ENCODE measurements at places on chromosomes 12 and 14.

DNA sequence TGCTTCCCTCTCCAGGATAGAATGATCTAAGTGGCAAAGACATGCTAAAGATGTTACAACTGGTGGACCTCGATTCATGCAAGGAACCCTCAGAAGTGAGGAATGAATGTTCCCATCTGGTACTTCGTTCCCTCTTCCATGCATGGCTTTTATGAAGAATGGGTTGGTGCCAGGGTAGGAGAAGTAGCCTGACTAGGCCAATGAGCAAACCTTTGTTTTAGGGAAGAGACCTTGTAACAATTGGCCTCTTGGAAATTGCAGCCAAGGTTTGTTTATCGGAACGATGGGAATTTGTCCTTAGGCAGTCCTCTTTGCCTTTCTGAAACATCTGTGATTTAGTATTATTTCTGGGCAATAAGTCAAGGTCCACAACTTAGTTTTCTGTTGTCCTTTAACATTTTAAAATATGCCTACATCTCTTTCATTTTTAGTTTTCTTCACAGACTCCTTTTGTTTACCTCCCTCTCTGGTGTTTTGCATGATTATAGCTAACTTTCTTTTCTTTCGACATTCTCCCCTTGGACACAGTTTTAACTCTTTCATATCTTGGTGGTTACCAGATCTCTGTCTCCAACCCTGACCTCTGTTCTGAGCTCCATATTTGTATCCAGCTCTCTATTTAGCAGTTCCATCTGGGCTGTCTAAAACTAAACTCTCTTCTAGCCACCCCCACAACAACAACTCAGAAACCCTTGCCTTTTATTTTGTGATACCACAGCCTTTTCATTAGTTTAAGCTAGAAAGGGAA lies 70.0 kb downstream of the DIP2B start:
- DNase-seq = peak; percentile 90

GRCh38 chr12:92133795-92134637 lies 11.6 kb downstream of the BTG1 start:
- no peak for DNase-seq

DNA sequence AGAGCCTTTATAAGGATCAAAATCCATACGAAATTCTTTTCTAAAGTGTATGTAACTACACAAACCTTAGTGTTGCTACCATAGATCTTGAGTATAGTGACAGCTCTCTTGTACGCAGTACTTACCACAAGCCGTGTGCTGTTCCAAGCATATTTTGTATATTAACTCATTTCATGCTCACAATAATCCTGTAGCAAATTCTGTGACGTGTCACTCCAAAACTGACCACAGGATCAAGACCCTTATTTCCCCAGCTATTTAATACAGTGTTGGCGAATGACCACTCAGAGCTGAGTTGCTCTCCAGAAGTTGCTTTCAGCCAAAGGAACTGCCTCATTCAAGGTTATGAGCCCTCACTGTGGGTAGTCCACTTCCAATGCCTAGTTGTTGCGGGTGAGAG lies 169.8 kb downstream of the BTG1 start:
- DNase-seq = no peak

- no peak for DNase-seq
Observed at GRCh38 chr12:1962051-1963020, 41.9 kb downstream of the DCP1B start.

DNA sequence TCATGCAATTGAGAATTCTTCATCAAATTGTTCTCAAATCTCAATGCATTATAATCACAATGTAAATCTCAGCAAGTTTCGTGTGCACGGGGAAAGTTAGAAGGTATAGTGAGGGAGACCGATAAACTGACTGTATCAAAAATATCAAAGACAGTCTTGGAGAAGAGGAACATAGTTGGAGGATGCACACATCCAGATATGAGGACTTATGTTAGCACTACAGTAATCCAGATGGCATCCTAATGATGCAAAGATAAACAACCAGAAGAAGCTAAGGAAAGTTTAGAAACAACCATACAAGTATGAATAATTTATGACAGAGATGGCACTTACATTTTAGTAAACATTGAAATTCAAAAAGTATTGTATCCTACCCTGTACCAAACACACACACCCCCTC lies 760.1 kb downstream of the RPS29 start:
- no peak for DNase-seq

DNA sequence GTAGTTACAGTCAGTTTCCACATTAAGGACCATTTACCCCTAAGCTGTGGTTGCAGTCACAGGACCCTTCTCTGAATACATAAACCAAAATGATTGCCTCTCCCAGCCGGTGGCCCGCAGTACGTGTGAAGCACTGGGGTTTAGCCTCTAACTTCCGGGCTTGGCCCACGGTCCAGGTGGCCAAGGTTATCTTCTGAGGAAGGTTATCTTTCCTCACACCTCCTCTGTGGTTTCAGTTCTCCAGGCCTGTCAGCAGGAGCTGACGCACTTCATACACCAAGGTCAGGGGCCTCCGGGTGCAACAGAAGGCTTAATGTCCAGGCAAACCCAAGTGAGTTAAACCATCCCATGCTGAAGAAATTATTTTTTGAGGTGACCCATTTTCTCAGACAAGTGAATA lies 291.0 kb upstream of the FKBP4 start:
- no peak for DNase-seq

DNA sequence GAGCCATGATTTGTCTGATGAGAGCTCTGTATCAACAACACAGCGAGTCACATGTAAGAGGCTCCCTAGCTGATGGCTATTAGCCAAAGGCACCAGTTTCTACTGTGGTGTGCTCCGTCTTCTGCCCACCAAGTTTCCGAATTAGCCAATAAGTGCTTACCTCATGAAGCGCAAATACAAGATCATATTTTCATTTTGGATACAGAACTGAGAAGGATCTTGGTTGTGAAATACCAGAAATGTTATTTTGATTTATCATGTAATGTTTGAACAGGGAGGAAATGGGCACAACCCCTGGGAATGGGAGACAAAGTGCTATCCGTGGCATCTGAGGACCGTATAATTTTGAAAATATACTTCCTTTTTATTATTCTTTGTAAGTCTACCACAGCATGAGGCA lies 234.3 kb downstream of the DACT1 start:
- peak; percentile 75 for DNase-seq

- no peak for DNase-seq
Observed at GRCh38 chr14:22526744-22527143, 62.3 kb downstream of the DAD1 start.

- DNase-seq = no peak
Observed at GRCh38 chr12:11545484-11546330, 103.8 kb upstream of the ETV6 start.

Measured in AG10803 (cell line).